Frontal cortex (tissue), 4 donors: ENCODE measurements at places on chromosomes 3 and 15. TPM values are rescaled to one million over a fixed set of nuclear protein-coding genes. Genes with fewer than 3 reads are reported as not detected.

The STRIT1 gene
- 0.82 TPM for total RNA-seq

The EAF2 gene
- 5.3 TPM for total RNA-seq

The CP gene
- not detected for total RNA-seq

The MUC20 gene
- 2.0 TPM for total RNA-seq

The SLC2A2 gene
- not detected for total RNA-seq

The MAP1A gene
- total RNA-seq: 24.5 TPM

The EOGT gene
- 9.8 TPM for total RNA-seq

The MITF gene
- total RNA-seq: 1.6 TPM

The ADAMTSL3 gene
- total RNA-seq: 17.1 TPM

The SCAP gene
- total RNA-seq: 69.3 TPM

The SIDT1 gene
- 8.2 TPM for total RNA-seq

The PEX5L gene
- 40.8 TPM for total RNA-seq

The CRABP1 gene
- total RNA-seq: 13.9 TPM

The P3H2 gene
- 2.4 TPM for total RNA-seq

The C3orf52 gene
- total RNA-seq: 0.41 TPM

The MOBP gene
- 0.41 TPM for total RNA-seq

The ZNF80 gene
- total RNA-seq: not detected

The MME gene
- 4.1 TPM for total RNA-seq

The GOLGA8B gene
- total RNA-seq: 28.9 TPM

The ARRDC4 gene
- 40.4 TPM for total RNA-seq

The ERICH6 gene
- total RNA-seq: under 0.01 TPM

The EPM2AIP1 gene
- 57.9 TPM for total RNA-seq

The CPEB1 gene
- 2.0 TPM for total RNA-seq

The SNTN gene
- not detected for total RNA-seq

The SCAANT1 gene
- not detected for total RNA-seq

The DNASE1L3 gene
- total RNA-seq: 0.41 TPM

The JMJD7 gene
- 0.82 TPM for total RNA-seq

The PAQR5 gene
- 0.82 TPM for total RNA-seq

The C3orf85 gene
- total RNA-seq: not detected

The VWA5B2 gene
- total RNA-seq: 0.41 TPM

The CCR8 gene
- total RNA-seq: not detected
